ENCODE measurements at places on chromosomes 6 and 20. TPM values are rescaled to one million over a fixed set of nuclear protein-coding genes. Genes with fewer than 3 reads are reported as not detected.

The PAK5 gene
- total RNA-seq, result not detected

The RAB44 gene
- total RNA-seq, result not detected

- peak; percentile 67 for DNase-seq
These were observed 32.1 kb downstream of the SF3B5 start for GRCh38 chr6:144063246-144063743.

DNA sequence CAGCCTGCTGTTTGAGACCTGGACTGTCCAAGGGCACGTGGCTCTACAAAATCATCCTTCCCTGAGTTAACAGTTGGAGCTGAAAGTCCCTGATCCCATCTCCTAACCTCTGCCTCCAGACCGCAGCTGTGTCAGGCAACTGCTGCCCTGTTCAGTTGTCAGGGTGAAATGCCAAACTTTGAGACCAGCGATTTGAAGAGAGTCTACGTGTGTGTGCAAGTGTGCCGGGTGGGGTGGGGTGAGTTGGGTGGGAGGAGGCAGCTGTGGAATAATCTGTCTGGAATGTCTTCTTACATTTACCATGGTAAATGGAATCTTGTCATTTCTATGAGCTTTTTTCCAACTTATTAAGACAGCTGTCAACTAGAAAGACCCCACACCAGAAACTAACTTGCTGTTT, 81.0 kb upstream of the FAM8A1 start:
- DNase-seq, result no peak

GRCh38 chr6:10510592-10511367, 10.4 kb upstream of the GCNT2 start:
- peak; percentile 89 for DNase-seq

DNA sequence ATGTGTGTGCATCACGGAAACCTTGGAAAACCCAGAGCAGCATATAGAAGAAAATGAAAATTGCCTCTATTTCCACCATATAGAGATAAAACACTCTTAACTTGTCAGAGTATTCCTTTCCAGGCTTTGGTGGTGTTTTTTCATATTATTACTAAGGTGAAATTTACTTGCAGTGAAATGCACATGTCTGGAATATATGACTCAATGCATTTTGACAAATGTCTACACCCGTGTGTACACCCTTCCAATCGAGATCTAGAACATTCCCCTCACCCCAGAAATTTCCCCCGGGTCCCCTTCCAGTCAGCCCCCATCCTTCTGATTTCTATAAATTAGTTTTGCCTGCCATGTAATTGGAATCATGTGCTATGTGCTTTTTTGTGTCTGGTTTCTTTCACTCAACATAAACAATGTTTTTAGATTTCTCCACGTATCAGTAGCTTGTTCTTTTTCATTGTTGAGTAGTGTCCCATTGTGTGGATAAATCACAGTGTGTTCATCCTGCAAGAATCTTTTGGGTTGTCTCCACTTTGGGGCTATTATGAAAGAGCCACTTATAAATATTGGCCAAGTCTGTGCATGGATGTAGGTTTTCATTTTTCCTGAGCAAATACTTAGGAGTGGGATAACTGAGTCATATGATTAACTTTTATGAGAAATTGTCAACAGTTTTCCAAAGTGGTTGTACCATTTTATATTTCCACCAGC, 19.9 kb upstream of the PREX1 start:
- no peak for DNase-seq

GRCh38 chr20:24697411-24697810, 228.0 kb downstream of the SYNDIG1 start:
- DNase-seq, result no peak

Measured in Karpas-422 (cell line).